ENCODE measurements at places on chromosomes 1 and 21. TPM values are rescaled to one million over a fixed set of nuclear protein-coding genes. Genes with fewer than 3 reads are reported as not detected.

IL6R gene
- total RNA-seq, result 22.9 TPM

KLHL17 gene
- 17.0 TPM for total RNA-seq

TCHH gene
- total RNA-seq, result 0.25 TPM

MINDY1 gene
- 2.4 TPM for total RNA-seq

FCRL2 gene
- total RNA-seq, result not detected

GBP5 gene
- total RNA-seq, result not detected

ORC1 gene
- total RNA-seq, result 23.6 TPM

NTMT2 gene
- total RNA-seq, result not detected

COL9A2 gene
- 0.07 TPM for total RNA-seq

FBLIM1 gene
- 31.4 TPM for total RNA-seq

HTR6 gene
- 0.13 TPM for total RNA-seq

ZSCAN20 gene
- total RNA-seq, result 1.6 TPM

SPRR2E gene
- not detected for total RNA-seq

Measured in A549 treated with AZD2906 at 1 μM for 4 hours (cell line).